ENCODE measurements at places on chromosomes 5 and 9. TPM values are rescaled to one million over a fixed set of nuclear protein-coding genes. Genes with fewer than 3 reads are reported as not detected.

GRCh38 chr5:152116934-152117333 is 192.3 kb upstream of the GLRA1 start:
- H3K4me1 ChIP-seq = no peaks in the 10 kb centered on the region
- H3K4me3 ChIP-seq = no peak overlapping the region
- H3K27ac ChIP-seq = no peak overlapping the region
- DNase-seq = no peak
- no peaks in the 10 kb centered on the region for H3K36me3 ChIP-seq

- no peak for DNase-seq
- H3K4me3 ChIP-seq = no peak overlapping the region
- H3K27ac ChIP-seq = no peak overlapping the region
- H3K4me1 ChIP-seq = peaks cover 4% of the 10 kb centered on the region
- H3K27me3 ChIP-seq = no peaks in the 10 kb centered on the region
Measured at GRCh38 chr5:82164977-82165713, 113.0 kb downstream of the RPS23 start.

DNA sequence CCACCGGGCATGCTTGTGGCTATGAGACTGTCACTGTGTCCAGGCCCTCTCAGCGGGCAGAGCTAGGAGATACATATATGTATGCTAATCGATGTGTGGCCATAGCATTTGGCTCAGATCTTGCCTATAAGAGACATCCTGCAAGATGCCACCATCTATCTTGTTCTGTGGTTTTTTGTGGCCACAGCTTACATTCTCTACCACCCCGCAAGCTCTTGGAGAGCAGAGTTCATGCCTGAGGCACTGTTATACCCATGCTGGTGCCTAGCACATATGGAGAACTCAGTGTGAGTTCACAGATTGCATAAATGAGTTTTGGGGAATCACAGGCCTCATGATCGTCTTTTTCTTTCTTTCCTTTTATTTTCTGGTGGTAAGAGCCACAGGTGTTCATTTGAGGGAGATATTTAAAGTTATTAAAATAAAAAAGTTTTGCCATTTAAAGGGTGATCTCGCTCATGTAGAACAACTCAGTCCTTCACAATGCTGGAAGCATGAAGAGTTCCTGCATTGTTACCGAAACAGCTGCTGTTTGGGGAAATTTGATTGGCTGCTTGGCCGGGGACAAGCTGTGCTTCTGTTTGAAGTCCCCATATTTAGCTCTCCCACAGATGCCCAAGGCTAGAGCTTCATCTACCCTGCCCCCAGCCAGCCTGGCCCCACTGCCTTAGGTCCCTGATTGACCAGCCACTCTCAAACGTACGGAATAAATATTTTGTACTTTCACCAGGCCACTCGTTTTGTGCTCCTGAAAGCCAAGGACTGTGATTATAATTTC is 169.2 kb upstream of the MAP1B start:
- no peak overlapping the region for H3K4me3 ChIP-seq
- H3K36me3 ChIP-seq = no peaks in the 10 kb centered on the region
- H3K27me3 ChIP-seq = no peaks in the 10 kb centered on the region
- DNase-seq = no peak
- H3K4me1 ChIP-seq = peaks cover 2% of the 10 kb centered on the region
- H3K27ac ChIP-seq = no peak overlapping the region

BTNL8 gene
- total RNA-seq = 88.1 TPM

ZDHHC11B gene
- total RNA-seq = 2.4 TPM

All from colonic mucosa (tissue), 4 donors.